ENCODE measurements at places on chromosomes 7 and 10.

GRCh38 chr10:26798298-26798697, 62.5 kb downstream of the ABI1 start:
- no peak for DNase-seq

DNA sequence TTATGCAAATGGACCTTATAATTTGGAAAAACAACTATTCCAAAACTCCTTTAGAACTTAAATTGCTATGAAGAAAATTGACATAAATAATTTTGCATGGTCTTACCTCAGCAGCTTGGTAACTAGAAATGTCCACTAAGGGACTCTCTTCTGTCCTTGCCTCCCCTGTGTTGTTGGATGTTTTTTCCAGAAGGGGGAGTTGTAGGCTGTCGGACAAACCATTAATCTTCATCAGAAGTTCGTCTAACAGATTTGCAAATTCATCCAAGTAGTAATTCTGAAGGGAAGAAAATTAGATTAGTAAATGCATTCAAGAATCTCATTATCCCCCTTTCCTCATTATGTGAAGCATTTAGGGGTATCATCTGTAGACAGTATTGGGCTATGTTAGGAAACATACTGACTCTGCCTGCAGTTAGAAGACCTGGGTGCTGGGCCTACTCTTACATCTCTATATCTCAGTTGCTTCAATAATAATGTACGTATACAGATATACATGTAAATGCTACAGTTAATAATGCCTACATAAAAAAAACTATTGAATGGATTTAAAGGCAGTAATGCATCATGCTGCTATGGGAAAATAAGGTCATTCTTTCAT, 155.6 kb downstream of the PKD1L1 start:
- DNase-seq = no peak

DNA sequence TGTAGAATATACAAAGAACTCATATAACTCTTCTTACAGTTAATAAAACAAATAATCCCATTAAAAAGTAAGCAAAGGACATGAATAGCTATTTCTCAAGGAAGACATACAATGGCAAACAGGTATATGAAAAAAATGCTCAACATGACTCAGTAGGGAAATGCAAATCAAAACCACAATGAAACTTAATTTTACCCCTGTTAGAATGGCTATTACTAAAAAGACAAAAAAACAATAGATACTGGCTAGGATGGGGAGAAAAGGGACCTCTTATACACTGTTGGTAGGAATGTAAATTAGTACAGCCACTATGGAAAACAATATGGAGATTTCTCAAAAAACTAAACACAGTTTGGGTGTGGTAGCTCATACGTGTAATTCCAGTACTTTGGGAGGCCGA, 37.8 kb downstream of the HERPUD2 start:
- no peak for DNase-seq

DNA sequence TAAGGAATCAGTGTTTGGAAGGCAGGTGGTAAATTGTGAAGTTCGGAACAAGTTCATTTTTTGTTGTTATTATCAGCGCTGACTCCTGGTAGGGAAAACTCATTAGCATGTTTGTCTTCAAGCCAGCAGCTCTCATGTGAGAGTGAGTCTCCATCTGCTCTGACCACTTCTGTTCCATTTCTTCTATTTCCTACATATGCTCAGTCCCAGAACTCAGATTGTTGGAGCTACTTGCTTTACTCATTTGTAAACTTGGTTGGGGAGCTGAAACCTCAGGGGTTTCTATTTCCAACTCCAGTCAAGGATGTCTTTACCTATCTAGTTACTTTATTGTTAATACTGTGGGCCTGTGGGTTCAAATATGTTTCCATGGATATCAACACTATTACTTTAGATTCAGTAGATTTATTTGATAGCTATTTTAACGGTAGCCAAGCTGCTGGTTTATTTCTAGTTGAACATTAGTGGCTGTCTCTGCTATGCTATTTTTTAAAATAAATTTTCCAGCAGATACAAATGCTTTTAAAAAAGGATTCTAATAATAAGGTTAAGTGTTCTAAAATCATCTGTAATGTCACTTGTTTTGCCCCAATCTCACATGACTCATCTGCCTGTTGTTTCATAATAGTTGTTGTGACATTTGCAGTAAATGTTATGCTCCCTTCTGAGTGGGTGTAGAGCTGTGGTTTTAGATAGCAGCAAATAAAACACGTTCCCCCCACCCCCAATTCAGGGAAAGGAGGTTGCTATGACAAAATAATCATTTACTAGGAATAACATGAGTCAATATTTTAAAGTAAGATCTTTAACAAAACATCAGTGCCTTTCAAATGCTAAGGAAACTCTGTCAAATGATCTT, 143.3 kb downstream of the HDAC9 start:
- DNase-seq = no peak

DNA sequence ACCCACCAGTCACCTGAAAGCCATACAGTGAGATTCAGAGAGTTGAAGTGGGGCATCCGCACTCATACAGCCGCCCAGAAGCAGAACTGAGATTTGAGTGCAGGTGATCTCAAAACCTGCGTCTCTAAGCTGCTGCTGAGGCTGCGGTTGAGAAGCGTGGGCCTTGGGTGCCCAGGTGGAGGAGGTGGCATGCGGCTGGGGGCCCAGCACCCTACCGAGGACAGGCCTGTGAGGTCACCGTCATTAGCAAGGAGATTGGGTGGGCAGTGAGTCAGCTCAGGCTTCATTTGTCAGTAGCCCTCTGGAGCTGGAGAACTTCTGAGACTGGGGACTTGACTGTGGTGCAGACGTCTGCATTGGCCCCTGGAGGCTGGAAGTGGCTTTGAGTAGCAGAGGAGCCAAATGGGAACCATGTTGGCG, 29.8 kb downstream of the ZMIZ1 start:
- DNase-seq = peak; percentile 48

GRCh38 chr7:113810080-113810744, 108.6 kb downstream of the PPP1R3A start:
- DNase-seq = no peak

- peak; percentile 10 for DNase-seq
These were observed 20.6 kb downstream of the HYAL4 start for GRCh38 chr7:123865517-123866117.

GRCh38 chr10:24462889-24463552, 254.1 kb downstream of the KIAA1217 start:
- DNase-seq = no peak

- no peak for DNase-seq
These were observed 475.3 kb upstream of the C7orf33 start for GRCh38 chr7:148115308-148115707.

DNA sequence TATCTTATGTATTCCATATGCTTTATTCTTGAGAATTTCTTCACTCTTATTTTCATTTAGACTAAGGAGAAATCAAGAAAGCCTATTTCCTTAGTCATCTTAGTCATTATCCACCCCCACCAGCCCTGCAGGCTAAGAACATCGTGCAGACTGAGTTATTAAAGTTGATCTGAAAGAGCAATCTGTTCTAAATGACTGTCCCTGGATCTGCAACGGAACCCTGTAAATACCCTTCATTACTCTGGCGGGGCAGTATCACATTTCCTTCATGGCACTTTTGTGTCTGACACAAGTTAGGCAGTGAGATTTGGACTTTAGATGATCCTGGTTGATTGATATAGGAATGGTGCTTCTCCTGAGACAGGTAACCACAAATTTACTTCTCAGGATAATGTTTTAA, 3.5 kb upstream of the MYPN start:
- DNase-seq = no peak

DNA sequence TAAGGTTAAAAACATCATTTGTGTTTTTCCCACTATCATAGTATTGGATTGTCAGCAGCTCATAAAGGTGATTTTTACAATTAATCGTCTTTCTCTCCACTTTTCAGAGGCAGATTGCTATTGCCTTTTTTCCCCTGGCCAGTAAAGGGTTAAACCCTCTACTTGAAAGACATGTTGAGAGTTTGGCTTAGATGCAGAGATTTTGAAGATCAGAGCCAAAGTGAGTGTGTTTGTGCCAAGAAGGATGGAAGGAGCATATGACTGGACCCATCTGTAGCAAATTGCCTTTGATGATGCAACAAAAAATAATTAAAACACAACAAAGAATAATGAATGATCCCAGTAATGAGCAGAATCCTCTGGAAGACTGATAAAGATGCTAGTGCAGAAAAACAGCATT, 373.1 kb downstream of the MALRD1 start:
- no peak for DNase-seq

GRCh38 chr7:154202002-154202401, 149.8 kb downstream of the DPP6 start:
- DNase-seq = no peak

DNA sequence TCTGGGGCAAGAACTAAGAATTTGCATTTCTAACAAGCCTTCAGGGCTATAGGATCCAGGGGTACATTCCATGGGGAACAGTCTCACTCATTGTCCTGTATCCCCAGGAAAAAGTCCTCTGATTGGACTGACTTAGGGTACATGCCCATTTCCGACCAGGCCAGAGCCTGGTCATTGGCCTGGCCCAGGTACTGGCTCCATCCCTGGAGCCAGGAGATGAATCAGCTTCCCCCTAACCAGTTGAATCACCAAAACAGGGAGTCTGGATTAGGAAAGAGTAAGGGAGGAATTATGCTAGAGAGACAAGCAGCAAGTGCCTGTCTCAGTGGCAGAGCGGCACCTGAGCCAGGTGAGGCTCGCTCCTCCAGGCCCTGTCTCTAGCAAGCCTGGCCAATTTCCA, 137.5 kb downstream of the FGFR2 start:
- DNase-seq = no peak

DNA sequence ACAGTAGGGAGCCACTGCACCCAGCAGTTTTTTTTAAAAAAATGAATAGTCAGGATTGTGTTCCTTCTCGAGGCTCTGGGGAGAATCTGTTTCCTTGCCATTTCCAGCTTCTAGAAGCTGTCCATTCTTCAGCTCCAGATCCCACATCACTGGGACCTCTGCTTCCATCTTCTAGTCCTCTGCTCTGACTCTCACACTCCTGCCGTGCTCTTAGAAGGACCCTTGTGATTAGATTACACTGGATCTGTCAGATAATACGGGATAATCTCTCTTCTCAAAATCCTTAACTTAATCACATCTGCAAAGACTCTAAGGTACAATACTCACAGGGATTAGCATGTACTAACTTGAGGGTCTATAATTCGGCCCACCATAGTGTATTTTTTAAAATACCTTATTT, 158.9 kb upstream of the SP4 start:
- DNase-seq = no peak

DNA sequence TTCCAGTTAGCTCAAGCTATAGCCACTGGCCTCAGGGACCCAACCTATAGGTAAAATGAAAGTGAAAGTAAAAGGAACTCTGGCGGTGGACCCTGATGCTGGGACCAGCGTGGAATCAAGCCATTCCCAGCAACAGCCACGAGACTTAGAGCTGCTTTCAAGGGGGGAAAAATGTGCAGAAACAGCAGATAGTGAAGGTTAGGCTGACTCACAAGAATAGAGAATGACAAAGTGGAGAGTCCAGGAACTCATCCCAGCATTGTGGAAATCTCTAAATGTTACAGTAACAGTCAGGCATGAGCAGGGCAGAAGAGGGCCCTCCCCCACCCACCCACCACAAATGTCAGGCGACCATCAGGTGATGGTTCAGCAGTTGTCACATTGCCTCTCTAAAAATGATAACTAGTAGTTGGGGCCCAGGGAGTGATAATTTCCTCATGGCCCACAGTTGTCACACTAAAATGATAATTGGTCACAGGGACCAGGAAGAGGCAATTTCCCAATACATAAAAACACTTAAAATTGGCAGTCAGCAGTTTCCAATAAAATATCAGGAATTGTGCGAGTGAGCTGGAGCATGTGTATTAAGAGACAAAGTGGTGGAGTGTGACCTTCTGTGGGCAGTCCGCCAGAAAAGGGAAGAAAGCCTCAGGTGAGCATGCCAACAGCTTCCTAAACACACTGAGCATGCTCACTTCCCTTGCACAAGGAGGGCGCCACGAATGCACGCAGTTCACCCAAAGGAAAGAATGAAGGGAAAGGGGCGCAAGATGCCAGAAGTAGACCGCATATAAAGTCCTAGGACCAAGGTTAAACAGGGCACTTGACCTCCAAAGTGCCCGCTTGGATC, 129.8 kb upstream of the PPP1R3A start:
- DNase-seq = peak; percentile 1

Measured in GM19239 (cell line).